ENCODE measurements at places on chromosomes 5 and 9.

GRCh38 chr5:96708600-96708999 lies 46.4 kb downstream of the CAST start:
- no peak for DNase-seq

DNA sequence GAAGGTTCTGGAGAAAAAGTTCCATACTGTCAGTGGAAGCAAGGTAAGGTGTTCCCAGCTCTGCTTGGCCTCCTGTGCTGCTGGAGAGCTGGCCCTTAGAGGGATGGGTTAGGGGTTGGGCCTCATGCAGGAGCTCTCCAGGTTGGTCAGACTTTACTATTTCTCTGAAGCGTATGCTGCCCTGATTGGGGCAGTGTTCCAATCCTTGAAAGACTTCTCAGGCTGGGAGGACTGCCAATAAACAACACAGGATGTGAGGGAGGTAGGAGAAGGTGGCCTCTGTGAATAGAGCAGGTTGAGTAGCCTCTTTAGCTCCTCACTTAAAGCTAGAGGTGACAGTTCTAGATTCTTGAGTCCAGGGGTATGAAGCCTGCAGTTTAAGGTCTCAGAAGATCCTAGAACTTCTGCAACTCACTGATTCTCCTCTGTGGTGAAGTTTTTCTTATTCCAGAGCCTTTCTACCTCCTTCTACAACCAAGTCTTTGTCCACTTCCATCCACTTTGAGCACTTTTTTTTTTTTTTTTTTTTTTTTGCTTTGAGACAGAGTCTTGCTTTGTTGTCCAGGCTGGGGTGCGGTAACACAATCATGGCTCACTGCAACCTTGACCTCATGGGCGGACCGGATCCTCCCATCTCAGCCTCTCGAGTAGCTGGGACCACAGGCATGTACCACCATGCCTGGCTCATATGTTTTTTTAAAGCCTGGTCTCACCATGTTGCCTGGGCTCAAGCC lies 3.0 kb downstream of the HNRNPAB start:
- DNase-seq: no peak

- DNase-seq: no peak
Measured at GRCh38 chr5:128135286-128135685, 51.7 kb downstream of the SLC12A2 start.

GRCh38 chr5:16508730-16509531 lies 43.3 kb upstream of the ZNF622 start:
- DNase-seq: no peak

DNA sequence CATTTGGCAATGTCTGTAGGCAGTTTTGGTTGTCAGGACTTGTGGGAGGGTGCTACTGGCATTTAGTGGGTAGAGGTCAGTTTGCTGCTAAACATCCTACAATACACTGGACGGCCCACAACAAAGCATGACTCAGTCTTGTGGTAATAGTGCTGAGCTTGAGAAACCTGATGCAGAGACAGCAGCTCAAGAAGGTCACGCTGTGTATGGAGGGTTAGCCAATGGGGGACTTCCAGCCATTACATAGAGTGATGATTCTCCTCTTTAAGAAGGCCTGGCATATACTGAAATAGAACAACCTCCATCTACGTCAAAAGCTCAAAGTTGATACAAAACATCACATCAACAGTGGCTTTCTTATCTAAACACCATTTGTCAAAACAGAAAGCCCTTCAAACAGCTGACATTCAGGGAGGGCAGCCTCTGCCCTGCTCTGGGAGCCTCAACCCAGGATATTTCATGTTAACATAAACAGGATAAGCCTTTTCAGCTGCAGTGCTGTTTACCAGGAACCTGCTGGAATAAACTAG lies 143.0 kb downstream of the GPBP1 start:
- no peak for DNase-seq

DNA sequence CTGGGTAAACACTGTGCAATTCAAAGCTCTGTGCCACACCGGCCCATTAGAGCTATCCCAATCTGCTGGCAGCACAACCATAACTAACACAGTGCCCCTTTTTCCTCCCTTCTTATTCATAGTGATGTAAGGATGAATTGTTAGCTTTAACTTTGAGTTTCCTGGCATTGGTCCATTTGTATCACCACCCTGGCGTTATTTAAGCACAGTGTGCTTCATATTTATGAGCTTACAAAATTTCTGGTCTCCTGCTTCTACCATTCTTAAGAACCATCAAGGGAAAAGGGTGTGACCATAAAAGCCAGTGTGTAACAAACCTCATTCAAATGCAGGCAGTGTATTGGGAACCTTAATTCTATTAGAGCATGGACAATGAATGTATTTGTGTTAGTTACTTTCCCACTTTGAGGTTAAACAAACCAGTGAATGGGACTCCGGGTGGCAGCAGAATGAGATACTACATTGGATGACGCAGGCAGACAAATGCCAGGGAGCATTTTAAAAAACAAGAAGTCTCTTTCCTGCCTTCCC lies 222.6 kb downstream of the TMEM161B start:
- DNase-seq: no peak

DNA sequence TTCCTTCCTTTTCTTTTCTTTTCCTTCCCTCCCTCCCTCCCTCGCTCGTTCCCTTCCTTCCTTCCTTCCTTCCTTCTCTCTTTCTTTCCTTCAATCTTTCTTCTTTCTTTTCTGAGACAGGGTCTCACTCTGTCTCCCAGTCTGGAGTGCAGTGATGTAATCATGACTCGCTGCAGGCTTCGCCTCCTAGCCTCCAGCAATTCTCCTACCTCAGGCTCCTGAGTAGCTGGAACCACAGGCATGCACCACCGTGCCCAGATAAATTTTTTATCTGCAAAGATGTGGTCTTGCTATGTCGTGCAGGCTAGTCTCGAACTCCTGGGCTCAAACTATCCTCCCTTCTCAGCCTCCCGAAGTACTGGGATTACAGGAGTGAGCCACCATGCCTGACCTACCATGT lies 81.4 kb downstream of the SPATA31C2 start:
- DNase-seq: no peak

DNA sequence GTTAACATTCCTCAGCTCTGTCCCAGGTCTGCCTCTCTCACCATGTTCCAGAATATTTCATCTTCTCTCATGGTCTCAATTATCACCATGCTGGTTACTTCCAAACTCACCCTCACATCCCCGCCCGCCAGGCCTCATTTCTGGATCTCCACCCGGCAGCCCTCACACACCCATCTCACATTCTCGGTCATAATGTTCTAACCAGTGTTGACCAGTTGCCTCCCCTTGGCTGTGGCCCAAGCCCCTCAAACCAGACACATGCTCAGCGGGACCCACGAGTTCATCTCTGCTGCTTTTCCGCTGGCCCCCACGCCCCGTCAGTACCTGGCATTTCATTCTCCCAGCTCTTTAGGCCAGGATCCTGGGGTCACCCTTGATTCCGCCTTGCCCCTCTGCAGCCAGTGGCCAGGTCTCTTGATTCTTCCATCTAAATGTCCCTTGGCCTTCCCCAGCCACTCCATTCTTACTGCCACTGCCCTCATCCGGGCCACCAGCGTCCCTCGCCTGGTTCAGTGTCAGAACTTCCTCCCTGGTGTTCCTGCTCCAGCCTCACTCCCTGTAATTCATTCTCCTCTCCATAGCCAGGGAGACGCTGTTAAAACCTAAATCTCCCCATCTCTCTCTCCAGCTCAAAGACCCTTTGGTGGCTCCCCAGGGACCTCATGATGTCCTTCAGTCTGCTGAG lies 141.7 kb downstream of the MVB12B start:
- DNase-seq: no peak

GRCh38 chr9:136254381-136255165 lies 9.0 kb upstream of the QSOX2 start:
- no peak for DNase-seq

DNA sequence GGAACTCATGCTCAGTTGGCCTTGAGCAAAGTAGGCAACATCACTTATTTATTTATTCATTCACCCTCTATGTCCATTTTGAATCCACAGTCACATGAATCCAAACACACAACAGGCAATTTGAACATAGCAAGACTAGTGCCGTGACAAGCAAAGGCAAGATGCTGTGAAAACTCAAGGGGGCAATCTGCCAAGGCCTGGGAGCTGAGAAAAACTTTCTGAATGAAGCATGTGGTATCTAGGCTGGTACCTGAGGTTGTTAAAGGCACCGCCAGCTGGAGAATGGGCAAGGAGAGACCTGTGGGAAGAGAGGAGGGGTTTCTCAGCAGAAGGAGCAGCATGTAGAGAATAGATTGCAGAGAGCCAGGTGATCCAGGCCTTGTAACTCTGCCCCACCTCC lies 98.3 kb upstream of the ATP10B start:
- DNase-seq: no peak

GRCh38 chr9:75582870-75583269 lies 307.6 kb upstream of the PCSK5 start:
- DNase-seq: no peak

DNA sequence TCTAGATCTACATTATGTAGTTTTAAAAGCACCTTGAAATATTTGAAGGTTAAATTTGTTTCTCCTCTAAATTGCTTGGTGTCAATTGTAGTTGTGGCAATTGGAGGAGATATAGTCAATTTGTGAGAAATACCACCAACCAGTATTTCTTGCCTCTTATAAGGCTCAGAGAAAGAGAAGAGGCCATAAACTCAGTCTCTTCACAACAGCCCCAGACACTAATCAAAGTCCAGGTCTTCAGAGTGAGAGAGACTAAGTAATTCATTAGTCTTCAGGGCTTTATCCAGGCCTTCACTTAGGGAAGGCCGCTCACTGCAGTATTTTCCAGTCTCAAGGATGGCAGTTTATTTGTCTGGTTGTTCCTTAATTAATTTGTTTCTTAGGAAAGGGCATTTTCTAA lies 168.0 kb upstream of the RGMB start:
- no peak for DNase-seq

DNA sequence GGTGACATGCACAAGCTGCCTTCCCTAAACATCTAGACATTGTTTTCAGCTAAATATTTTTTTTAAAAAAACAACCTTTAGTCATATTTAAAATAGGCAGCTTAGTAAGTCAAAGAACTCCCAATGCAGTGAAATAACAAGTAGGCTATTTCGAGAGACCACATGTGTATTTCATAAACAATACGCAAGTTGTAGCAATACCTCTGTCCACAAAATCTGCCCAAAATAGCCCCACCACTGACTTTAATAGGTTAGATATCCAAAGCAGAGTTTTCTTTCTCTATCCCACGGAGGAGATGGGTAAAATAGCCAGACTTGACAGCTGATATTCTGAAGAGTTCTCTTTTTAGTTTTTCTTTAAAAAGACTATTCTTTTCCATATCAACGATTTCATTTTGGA lies 1.2 kb downstream of the SLC24A2 start:
- no peak for DNase-seq

DNA sequence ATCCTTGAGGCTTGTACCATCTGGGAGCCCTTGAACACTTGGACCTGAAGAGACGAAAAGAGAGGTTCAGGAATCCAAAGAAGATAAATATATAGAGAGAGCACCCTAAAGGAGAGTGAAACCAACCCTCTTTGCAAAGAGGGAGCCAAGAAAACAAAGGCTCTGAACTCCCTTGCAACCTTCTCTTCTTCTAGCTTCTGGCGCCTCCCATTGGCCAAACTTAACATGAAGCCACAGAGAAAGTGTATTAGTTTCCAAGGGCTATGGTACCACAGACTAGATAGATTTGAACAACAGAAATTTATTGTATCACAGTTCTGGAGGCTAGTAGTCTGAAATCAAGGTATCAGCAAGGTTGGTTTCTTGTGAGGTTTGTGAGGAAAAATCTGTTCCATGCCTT lies 175.1 kb downstream of the HCN1 start:
- no peak for DNase-seq

DNA sequence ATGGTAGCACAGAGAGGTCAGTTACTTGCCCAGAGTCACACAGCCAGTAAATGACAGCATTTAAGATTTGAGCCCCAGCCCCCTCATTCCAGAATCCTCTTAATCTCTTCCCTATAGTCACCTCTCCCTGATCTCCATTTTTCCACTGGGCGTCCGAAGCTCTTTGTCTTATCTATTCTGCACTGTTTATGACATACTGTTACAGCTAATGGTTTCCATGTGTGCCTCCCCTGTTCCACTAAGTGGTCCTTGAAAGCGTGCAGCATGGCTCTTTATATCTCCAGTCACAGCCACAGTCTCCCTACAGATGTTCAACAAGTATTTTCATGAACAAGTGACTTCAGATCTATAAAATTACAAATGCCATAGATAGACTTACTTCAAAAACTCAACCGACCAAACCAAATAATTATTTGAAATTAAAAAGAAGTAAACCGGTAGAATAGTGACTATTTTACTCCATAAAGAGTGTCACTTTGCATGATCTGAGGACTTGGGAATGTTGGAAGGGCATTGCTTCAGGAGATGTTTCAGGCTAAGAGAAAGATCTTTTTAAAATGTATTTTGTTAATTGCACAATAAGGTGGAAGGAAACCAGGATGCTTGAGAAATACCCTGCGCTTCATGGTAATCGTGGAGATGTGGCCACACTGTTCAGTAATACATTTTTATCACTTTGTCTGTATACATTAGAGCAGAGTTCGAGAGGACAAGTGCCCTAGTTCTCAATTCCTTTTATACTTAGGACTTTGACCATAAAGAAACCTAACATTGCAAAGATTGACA lies 237.2 kb downstream of the FBXL7 start:
- DNase-seq: no peak

DNA sequence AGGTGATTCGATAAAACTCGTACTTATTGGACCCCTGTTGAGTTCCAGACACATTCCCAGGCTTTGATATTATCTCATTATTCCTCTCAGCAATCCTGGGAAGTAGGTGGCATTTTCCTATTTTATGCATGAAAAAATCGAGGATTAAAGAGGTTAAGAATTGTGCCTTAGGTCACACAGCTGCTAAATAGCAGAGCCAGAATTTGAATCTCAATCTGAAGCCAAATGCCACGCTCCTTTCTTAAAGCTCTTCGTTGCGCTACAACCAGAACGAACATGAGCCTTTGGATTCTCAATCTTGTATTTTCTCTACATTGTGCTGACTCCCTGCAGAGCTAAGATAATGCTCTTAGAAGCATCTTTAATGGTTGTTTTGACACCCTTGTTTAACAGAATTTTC lies 527.8 kb upstream of the TLE4 start:
- DNase-seq: no peak

DNA sequence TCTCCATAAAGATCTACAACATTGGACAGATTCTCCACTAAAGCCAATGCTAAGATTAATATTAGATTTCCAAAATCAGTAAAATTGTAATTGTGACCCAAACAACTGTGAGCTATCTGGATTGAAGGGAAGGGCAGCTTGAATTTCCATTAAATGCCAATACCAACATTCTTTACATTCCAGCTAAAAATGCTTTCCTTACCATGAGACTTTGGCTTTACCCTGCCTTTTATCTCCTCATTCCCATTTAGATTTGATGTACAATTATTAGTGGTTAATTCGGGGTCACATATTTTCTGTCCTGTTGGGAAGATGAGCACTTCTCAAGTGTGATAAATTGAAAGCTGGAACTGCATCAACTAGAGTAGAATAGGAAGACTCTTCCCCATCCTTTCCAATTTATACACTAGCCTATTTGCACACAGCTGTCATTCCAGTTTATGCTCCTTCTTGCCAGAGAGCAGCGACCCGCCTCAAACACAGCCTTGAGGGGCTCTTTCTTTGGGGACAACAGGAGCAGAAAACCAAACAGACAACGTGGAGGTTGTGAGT lies 33.1 kb upstream of the MYOT start:
- no peak for DNase-seq

Measured in D721Med (cell line).